NCI-H524 (cell line): ENCODE measurements at places on chromosomes 3 and 15.

DNA sequence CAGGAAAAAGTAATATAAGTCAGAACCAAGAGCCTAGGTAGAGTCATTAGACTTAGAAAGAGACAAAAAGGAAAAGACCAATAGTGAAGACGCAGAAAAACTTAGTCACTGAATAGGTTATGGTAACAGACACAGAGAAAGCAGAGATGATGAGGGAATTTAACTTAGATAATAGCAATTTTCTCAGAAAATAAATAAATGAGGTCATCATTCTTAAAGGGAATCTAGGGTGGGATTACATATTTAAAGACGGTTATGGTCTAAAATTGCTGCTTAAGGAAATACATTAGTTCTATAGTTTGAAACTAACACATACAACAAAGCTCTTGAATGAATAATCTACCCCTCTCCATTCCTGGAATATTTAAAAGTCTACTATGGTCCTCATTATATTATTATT, 59.4 kb downstream of the UBR1 start:
- no peak for DNase-seq

GRCh38 chr3:8385848-8386620, 115.6 kb upstream of the LMCD1 start:
- DNase-seq, result no peak

DNA sequence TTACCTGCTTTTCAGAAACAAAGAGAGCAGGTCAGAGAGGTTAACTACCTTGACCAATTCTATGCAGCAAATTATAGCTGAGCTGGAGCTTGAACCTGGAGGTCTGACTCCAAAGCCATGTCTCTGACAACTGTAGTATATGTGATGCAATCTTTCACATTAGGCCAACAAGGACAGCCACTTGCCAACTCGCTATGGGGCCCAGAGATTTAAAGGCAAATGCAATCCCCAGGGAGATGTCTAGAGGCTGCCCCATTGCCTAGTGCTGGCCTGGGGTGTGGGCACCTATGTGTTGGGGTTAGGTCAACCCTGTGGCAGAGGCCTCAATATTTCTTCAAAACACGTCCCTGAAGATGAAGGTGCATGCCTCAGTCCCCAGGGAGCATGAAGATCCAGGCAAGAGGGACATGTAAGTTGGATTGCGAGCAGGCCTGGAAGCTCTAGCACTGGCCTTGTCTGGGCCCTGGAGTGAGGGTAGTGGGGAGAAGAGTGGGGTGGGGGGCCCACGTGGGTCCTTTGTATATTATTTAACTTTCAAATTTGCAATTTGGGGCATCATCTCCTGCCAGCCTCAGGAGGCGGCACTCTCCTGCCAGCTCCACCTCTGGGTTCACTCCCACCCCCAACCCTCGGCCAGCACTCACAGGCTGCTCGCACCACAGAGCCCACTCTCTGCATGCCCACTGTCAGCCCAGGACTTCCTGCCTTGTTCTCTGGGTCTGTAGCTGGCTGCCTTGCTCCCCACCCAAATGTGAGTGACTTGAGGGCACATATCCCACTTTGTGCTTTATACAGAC, 64.3 kb downstream of the SLC12A8 start:
- no peak for DNase-seq

- DNase-seq, result no peak
Measured at GRCh38 chr15:60535743-60536142, 56.8 kb upstream of the ICE2 start.

DNA sequence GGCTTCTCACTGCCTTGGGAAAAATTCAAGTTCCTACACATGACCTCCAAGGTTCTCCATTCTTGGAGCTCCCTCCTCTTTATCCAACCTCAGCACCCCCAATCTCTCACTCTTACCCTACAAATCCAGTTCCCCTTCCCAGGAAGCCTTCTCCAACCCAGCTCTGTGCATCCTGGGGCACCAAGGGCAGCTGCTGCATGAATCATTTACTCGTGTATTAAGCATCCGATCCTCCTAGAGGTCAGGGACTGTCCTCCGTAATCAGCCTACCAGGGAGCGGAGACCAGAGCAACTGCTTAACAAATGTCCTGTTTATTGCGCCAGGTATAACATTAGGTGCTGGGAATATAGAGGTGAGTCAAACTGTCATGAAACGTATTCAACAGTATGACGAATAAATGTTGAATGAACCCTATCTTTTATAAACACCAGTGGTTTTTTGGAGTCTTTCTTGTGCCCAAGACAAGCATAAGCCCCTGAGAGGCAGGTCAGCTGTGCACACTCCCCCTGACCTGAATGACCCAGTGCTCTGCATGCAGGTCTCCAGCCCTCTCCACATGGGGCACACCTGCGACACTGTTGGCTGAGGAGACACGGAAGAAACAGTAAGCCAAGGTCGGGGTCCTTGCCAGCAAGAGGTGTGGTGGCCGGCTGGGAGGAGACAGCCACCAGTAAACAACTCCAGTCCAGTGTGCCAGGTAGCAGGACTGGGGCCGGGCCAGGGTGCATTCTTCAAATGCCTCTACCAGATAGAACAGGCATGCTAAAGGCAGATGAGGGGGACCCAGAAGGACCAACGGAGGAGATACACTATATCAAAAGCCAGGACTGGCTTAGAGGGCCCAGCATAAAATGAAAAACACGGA, 27.6 kb downstream of the ANP32A start:
- no peak for DNase-seq

DNA sequence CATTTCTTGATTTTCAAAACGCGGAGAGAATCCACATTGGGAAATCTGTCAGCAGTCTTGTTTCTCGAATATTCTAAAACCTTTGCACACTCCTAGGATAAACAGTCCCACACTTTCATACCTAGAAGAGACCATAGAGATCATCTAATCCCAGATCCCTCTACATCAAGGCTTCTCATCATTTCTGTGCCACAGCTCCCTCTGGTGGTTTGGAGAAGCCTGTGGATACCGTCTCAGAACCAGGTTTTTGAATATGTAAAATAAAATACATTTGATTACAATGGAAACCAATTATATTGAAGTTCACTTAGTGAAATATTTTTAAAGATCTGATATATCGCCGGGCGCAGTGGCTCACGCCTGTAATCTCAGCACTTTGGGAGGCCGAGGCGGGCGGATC, 211.9 kb upstream of the GOLGA6L4 start:
- no peak for DNase-seq

DNA sequence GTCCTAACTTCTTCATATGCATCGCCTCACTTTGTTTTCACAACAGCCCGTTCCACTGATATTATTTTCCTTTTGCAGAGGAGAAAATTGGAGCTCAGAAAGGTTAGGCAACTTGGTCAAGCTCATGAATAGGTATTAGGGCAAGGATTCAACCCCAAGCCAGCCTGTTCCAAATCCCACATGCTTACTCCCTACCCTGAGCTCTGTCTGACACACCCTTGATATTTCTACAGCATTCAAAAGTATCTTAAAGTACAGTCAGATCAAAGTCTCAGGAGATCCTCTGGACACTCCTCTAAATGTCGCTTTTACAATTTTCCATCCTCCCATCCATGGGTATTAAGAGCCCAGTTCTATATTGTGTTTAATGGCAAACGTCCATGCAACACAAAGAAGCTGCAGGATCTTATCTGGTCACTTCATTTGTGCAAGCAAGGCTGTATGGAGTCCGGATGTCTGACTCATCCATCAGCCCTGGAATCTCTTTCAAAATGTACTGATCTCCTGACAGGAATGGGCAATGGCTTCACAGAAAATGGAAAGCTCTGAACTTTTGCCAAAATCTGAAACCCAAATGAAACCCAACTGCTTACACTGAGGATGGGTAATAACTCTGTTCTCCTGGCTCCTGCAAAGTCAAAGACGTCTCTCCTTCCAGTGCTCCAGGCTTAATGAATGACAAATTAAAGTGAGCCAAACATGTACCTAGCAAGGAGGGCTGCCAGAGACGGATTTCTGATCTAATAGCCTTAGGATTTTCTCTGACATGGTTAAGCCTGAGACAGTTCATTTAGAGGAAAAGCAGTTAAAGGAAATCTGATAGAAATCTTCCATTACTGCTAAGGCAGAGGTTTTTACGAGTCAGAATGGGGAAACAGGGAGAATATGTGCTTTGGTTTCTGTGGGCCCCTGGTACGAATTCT, 230.9 kb upstream of the RORA start:
- no peak for DNase-seq

DNA sequence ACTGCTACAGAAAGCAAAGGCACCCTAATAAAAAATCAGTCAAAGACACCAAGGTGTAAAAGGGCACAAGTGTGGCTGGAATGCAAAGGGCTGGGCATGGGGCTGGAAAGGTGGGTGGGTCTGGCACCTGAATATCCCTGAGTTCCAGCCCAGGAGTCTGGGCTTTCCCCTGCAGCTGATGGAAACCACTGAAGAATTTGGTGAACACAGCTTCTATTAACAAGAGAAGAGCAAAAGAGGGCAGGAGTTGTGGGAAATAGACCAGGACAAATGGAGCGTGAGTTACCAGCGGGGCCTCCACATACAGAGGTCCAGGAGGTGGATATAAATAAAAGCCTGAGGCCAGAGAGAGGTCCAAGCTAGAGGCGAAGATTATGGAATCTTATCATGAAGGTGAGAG, 45.1 kb upstream of the TPM1 start:
- no peak for DNase-seq

DNA sequence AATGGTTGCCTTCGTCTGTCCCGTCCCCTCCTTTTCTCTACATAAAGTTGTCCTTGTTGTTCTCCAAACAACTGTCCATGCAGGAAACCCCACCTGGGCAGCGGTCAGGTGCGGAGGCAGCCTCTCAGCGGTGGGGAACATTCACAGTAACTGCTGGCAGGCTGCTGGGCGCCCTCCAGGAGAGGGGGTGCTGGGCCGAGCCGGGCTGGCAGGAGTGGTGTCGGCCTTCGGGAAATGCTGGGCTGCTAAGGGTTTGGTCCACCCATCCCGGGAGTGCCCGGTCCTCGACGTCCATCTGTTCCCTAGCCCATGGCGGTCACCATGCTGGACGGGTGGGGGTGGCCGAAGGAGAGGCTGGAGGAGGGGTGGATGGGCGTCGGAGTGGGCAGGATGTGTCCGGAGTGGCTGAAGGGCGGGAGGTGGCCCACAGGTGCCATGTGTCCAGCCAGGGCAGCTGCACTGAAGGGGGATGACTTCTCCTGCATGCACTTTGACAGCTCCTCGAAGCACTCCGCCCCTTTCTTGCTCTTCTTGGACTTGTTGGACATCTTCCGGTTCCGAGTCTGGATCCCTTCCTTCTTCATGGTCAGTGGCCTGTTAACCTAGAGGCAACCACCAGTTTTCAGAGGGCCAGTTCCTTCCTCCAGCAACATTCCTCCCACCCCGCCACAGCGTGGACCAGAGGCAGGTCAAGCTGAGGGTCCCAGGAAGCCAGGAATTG, 12.1 kb downstream of the GATA2 start:
- DNase-seq, result no peak

DNA sequence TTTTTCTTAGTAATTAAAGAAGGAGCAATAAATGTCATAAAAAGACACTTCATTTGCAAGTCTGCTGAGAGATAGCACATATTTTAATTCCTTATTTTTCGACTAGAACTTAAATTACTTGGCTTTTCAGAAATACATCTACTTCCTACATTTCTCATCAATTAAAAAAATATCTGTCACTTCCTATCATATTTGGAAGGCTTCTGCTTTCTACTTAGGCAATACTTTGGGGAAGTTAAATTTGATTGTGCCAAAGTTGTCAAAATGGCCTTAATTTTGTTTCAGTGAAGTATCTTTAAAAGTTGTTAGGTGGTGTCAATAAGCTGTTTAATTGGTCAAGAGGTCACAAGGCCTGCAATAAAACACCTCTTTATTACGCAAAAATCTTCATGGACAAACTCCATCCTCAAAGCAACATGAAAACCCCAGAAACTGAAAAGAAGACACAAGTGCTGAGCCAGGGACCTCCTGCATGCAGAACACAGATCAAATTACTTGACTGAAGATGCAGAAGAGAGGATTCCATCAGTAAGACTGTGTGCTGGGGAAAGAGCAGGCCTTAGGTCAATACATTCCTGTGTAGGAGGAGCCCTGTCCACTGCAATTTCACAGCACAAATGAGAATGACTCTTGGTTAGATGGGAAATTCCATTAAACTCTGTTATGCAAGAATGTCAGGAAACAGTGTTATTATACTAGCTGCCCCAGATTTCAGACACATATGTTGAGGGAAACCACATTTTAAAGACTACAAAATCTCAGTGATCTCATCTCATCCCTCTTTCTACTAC, 48.0 kb upstream of the FSTL1 start:
- DNase-seq, result no peak

DNA sequence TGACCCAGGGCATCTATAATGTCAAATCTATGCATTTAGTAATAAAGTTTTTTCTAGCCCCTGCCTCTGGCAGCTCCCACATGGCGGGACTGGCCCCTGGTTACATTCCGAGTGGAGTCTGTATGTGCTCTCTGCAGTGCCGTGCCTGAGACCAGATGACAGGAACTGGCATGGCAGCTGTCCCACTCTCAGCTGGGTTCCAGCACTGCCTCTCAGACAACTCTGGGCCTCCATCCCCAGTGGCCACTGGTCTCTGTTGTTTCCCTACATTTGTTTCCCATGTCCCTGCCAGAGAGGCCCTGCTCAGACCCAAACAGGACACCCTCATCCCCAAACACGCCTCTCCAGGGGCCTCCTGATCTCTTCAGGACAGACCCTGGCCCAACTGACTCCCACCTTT, 109.3 kb downstream of the OCA2 start:
- DNase-seq, result peak; percentile 64

- peak; percentile 33 for DNase-seq
Measured at GRCh38 chr15:39230205-39230907, 350.5 kb upstream of the THBS1 start.

GRCh38 chr15:87518957-87519356, 737.6 kb downstream of the NTRK3 start:
- no peak for DNase-seq

DNA sequence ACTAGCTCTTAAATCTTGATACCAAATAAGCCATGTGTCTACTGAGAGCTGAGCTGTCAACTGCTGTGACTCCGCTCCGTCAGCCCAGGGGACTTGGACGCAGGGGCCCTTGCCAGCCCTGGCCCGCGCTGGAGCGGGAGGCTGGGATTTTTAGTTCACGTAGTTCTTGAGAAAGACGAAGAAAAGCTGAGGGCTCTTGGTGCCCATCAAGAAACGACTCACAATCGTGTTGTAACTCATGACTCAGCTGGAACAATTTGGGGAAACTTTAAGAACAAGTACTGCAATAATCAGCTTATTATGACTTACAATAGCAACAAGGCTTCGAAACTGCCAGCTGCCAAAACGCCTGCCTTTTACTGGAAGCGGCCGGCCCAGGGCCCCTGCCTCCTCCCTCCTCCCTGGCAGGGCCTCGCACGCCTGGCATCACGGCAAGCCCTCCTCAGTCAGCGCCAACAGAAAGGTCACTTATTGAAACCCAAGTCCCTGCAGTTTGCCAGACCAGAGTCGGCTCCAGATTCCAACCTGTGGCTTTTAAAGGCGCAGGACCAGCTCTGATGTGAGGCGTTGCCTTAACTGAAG, 60.3 kb downstream of the RGMA start:
- no peak for DNase-seq

- no peak for DNase-seq
Measured at GRCh38 chr3:162555761-162556160, 1059.2 kb downstream of the OTOL1 start.

DNA sequence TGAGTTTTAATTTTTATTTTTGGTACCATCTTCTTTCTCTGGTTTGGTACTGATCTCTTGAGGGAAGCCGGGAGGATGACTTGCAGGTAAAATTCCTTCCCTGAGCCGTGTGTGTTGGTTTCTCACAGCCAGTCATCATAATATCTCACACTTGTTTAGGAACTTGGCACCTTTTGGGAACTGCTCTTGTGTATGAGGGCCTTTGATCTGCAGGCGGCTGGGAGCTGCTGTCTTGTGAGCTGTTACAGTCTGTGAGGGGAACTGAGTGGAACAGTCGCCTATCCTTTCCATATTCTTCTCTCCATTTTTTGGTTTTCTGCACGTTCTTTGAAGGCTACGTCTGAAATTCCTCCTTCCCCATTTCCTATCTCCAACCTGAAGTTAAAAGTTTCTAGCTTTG, 75.2 kb downstream of the CACNA2D3 start:
- DNase-seq, result no peak
